Cardiac muscle cell (in vitro differentiated cells and primary cell): ENCODE measurements at places on chromosomes 16 and 17.
A peak's percentile ranks its signal among the peaks of the same experiment; 100 is the strongest.

GRCh38 chr17:63740464-63741142, 996 bp downstream of the STRADA start:
- H3K4me1 ChIP-seq, result peaks cover 5% of the 10 kb centered on the region
- H3K27me3 ChIP-seq, result no peaks in the 10 kb centered on the region
- no peak for DNase-seq
- no peaks in the 10 kb centered on the region for H3K36me3 ChIP-seq

DNA sequence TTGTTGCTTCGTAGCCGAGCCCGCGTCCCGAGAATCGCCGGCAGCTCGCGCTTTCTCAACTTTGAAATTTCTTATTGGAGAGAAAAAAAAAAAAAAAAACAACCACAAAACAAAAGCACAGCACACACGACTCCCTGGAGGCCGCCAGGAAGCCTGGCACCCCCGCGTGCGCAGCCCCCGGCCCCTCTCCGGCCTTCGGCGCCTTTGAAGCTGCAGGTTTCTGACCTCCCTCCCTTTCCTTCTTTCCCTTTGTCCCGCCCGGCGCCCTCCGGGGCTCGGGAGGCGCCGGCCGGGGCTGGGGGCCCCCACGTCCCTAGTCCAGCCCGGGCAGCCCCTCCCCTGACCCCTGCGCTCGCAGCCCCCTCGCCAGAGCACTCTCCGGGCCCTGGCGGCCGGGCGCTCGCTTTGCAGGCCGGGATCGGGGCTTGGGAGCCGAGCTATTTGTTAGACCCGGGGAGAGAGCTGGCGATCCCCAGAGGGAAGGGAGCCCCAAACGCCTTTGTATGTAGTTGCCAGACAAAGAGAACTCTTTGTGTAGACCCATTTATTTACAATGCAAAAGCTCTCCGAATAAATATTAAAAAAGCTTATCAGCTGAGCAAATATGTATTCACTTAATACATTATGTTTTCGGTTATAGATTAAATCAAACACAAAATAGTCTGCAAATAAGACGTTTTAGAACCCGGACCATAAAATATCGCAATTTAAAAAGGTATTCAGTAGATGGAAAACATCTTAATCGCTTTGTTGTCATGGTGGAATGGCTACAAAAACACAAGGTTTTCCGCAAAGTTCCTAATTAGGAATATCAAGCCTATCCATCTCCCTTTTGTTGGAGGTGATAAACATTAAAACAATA, 2.3 kb downstream of the BAHCC1 start:
- H3K27ac ChIP-seq, result peak overlapping the region; percentile 78
- H3K36me3 ChIP-seq, result no peaks in the 10 kb centered on the region
- H3K4me3 ChIP-seq, result peak overlapping the region; percentile 87
- H3K27me3 ChIP-seq, result no peaks in the 10 kb centered on the region
- DNase-seq, result peak; percentile 73

GRCh38 chr17:78421534-78422266, 43.3 kb downstream of the PGS1 start:
- no peaks in the 10 kb centered on the region for H3K27me3 ChIP-seq
- H3K4me1 ChIP-seq, result peaks cover 24% of the 10 kb centered on the region
- no peak overlapping the region for H3K4me3 ChIP-seq
- peak overlapping the region; percentile 91 for H3K27ac ChIP-seq
- H3K36me3 ChIP-seq, result peaks cover 9% of the 10 kb centered on the region
- DNase-seq, result peak; percentile 79

DNA sequence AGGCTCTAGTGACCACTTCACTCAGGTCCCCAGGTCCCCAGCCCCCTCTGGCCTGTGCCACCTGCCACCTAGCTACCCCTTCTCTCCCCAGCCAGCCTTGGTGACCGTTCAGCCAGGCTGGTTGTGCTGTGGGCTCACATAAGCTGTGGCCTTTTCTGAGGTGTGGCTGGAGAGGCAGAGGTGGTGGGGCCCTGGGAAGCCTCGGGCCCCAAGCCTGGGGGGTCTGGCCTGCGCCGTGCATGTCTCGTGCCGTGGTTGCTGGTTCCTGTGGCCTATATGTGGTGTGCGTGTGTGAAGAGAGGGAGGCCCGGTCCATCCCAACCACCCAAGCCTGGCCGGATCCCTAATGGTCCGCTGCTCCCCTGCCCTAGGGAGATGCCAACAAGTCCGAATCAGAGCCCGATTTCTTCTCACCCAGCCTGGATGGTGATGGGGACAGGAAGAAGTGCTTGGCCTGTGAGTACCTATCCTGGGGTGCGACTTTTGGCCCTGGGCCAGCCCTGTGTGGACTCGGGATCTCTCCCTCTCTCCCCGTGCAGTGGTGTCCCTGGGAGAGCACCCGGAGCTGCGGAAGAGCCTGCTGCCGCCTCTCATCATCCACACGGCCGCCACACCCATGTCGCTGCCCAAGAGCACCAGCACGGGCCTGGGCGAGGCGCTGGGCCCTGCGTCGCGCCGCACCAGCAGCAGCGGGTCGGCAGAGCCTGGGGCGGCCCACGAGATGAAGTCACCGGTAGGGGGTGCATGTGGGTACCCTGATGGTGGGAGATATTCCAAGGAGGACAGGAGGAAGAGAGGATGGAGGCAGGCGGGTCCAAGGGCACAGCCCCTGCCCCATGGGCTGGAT, 35.9 kb downstream of the CACNA1G start:
- H3K27ac ChIP-seq, result no peak overlapping the region
- H3K4me1 ChIP-seq, result peaks cover 31% of the 10 kb centered on the region
- no peak for DNase-seq
- no peaks in the 10 kb centered on the region for H3K36me3 ChIP-seq
- no peaks in the 10 kb centered on the region for H3K27me3 ChIP-seq
- H3K4me3 ChIP-seq, result no peak overlapping the region

DNA sequence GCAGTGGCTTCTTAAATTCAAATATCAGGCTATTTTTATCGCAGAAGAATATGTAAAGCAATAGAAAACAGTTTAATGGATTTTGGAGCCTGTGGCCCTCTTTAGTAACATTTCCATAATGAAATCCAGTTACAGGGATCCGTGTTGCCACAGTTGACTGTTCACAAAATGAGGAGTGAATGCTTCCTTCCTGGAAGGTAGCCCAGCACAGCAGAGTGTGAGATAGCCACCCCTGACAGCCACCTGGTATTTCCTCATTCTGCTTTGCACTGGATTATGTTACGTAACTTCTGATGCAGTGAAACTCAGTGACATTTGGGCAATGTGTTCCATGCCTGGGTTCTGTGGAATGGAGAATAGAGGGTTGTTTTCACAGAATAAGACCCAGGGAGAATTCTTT, 517.2 kb downstream of the RBFOX1 start:
- H3K27ac ChIP-seq, result no peak overlapping the region
- H3K36me3 ChIP-seq, result no peaks in the 10 kb centered on the region
- no peak for DNase-seq
- no peak overlapping the region for H3K4me3 ChIP-seq

- no peak overlapping the region for H3K4me3 ChIP-seq
- peaks cover 58% of the 10 kb centered on the region for H3K27me3 ChIP-seq
- no peak overlapping the region for H3K27ac ChIP-seq
- H3K36me3 ChIP-seq, result no peaks in the 10 kb centered on the region
- H3K4me1 ChIP-seq, result no peaks in the 10 kb centered on the region
These were observed 12.4 kb upstream of the SLC6A2 start for GRCh38 chr16:55643161-55643970.

DNA sequence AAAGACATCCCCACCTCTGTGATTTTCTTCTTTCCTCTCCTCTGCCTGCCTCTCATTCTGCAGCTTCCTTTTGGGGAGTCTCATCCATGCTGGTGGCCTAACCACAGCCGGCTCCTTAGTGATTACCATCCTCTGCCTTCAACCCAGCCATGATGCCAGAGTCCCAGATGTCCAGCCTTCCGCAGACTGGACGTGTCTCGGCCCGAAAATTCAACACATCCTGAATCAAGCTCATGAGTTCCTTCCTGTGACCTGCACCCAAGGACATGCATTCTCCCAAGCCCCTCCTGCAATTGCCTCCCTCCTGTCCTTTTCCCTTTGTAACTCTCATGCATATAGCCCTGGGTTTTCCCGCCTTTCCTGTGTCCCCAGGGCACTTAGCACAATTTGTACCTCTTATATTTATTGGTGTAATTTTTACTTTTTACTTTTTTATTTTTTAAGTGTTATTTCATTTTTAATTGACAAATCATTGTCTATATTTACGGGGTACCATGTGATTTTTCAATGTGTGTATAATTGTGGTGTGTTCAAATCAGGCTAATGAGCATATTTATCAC, 1.2 kb upstream of the SLC13A5 start:
- H3K4me3 ChIP-seq, result no peak overlapping the region
- no peaks in the 10 kb centered on the region for H3K36me3 ChIP-seq
- no peak overlapping the region for H3K27ac ChIP-seq
- H3K4me1 ChIP-seq, result no peaks in the 10 kb centered on the region
- DNase-seq, result no peak
